ENCODE measurements at places on chromosomes 6 and 20. TPM values are rescaled to one million over a fixed set of nuclear protein-coding genes. Genes with fewer than 3 reads are reported as not detected.

WASF1 gene
- total RNA-seq: 11.9 TPM

RNF39 gene
- total RNA-seq: not detected

HNF4A gene
- not detected for total RNA-seq

TCF21 gene
- total RNA-seq: 0.49 TPM

CGA gene
- total RNA-seq: not detected

TMX4 gene
- total RNA-seq: 44.7 TPM

SNAP91 gene
- total RNA-seq: not detected
